ENCODE measurements at places on chromosomes 11 and 22.
A peak's percentile ranks its signal among the peaks of the same experiment; 100 is the strongest.

GRCh38 chr11:3808861-3809623 lies 682 bp downstream of the PGAP2 start:
- peak; percentile 68 for DNase-seq

DNA sequence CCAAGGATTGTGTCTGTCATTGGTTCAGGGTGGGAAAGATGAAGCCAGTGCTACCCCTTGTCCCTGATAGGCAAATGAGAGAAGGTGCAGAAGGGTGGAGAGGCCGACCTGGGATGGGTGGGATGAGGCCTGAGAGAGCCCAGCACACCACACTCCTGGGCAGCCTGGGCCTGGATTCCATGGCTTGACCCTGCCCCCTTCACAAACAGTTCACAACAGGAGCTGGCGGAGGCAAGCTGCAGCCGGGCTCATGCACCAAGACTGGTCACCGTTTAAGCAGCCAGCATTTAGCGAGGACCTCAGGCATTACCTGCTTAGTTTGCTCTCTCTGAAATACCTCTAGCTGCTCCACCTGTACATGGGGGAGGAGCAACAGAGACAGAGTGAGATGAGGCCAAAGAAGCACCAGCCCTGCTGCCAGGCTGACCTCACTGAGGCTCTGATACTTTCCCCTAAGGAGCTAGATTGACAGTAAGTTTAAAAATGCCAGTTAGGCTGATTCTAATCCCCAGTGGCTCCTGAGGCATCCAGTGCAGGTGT lies 13.5 kb downstream of the IL18BP start:
- DNase-seq, result no peak

DNA sequence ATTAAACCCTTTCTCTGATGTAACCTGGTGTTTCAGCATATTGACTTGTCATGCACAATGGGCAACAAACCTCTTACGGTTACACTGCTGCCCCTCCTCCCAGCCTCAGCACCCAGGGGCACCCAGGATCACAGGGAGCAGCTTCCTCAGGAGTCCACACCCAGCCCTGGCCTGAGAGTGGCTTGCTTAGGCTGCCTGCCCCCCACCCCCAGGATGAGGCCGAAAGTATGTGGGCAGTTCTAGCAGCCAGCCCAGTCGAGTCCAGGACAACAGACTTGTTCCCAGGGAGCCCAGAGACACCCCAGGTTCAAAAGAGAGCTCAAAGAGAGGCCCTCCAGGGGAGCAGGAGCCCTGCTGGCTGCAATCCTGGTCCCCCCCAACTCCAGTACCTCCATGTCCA lies 108.1 kb upstream of the THY1 start:
- no peak for DNase-seq

DNA sequence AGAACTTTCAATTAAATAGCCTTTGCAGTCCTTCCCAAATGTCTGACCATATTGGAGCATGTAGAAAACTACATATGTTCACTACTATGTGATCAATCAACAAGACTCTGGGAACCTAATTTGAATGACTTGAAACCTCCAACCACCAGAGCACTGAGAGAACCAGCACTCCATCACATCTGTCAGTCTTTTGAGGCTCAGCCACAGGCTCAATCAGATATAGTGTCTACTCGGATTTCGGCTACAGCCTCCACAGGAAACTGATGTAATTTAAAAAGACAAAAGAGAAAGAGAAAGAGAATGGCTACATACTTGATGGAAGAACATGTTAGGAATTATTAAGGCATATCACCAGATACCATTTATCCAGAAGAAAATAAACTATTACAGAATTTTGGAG lies 859.0 kb downstream of the FAM181B start:
- no peak for DNase-seq

- no peak for DNase-seq
Observed at GRCh38 chr11:96062134-96062533, 138.2 kb upstream of the MTMR2 start.

DNA sequence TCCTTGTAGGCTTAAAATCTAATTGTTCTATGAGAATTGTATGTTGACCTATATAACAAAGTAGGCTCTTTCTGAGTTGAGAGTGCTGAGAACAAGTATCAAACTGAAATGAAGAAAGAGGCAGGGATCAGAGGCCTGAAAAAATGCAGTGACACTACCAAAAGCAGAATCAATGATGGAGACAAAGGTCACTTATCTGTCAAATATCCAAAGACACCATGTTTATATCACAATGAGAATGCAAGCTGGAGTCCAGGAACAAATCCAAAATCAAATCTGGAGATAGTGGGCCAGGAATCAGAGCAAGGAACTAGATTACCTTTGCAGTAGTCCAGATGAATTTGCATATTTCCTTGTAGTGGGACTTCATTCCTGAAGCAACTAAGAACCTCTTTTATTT lies 377.7 kb downstream of the DLG2 start:
- no peak for DNase-seq

DNA sequence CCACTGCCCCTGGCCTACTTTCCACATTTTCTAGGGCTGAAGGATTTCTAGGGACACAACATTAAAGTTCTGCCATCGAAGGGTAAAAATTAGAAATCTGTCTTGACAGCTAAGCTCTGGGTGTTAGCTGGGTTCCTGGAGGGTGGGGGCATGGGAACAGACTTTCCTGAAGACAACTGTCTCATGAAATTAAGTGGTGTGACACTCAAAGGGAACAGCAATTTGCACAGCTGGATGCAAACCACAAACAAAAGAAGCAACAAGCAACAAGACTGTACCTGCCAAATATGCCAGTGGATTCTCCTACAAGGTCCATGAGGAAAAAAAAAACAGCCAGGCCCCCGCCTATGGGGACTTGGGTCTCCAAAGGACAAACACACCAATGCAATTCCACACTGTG lies 32.5 kb downstream of the WT1 start:
- DNase-seq, result no peak

- DNase-seq, result no peak
Observed at GRCh38 chr11:35347921-35348331, 71.4 kb downstream of the SLC1A2 start.

DNA sequence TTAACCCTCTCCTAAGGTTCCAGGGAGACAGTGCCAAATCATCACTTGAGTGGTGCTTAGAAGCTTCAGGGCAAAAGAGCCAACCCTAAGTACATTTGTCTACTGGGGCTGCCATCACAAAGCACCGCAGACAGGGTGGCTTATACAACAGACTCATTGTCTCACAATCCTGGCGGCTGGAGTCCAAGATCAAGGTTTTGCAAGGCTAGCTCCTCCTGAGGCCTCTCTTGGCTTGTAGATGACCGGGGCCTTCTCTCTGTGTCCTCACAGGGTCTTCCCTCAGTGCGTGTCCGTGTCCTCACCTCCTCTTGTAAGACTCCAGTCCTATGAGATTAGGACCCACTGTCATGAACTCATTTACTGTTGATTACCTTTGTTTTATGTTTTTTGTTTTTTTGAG lies 34.1 kb upstream of the CD81 start:
- DNase-seq, result no peak

DNA sequence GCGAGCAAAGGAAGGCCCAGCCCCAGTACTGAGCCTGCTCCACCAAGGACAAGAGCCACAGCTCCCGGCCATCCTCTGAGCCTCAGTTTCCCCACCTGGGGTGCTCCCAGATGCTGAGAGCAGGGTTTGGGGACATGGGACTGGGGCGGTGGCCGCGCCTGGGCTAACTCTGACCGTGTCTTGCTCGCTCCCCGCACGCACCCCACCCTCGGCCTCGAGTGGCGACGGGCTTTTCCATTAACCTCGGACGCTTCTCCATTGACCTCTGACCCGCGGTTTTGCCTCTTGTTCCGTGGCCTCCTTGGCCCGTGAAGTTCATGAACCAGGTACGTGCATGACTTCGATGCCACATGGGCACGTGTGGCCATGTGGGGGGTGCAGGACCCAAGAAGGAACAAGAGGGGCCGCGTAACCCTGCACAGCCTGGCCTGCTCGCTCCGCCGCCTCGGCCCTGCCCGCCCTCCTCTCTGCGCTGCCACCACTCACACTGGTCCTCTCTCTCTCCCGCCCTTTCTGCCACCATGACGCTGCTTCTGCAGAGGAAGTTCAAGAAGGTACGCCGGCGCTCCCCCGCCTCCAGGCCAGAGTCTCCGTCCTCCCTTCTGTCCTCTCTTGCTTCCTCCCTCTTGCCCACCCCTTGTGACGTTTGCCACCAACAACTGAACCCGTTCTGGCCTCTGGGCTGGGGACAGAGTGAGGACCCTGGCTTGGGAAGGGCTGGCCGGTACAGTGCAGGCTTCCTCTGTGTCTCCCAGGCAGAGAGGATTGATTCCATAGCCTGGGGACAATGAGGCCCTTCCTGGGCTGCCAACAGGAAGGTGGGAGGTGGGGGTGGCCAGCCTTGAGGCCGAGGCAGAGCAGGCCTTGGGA lies 6.9 kb downstream of the TNNT3 start:
- no peak for DNase-seq

GRCh38 chr11:15119826-15120225 lies 5.1 kb downstream of the INSC start:
- DNase-seq, result no peak

GRCh38 chr11:33879375-33879774 lies 12.5 kb downstream of the LMO2 start:
- no peak for DNase-seq

Measured in left lobe of liver (tissue), 2 donors.